Astrocyte of the cerebellum (primary cell): ENCODE measurements at places on chromosomes 11 and 22.
A peak's percentile ranks its signal among the peaks of the same experiment; 100 is the strongest.

DNA sequence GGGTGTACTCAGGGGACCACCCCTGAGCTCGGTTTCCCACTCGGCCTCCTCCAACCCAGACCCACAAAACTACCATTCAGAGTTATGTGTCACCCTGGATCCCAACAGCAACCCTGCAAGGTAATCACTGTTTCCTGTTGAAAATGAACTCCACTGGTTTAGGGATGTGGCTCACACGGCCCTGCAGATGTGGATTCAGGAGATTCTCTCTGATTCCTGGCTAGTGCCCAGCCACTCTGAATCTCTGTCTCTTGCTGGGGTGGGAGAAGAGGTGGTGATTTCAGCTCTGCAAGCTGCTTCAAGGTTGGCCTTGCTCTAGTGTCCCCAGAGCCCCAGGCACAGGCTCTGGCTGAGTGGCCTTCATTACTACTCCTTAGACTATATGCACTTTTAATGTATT is 1231.6 kb downstream of the TBC1D22A start:
- DNase-seq: no peak

GRCh38 chr11:117191680-117192400 is 7.3 kb upstream of the TAGLN start:
- DNase-seq: no peak

GRCh38 chr11:118565051-118565450 is 680 bp downstream of the IFT46 start:
- no peak for DNase-seq

- DNase-seq: no peak
Measured at GRCh38 chr22:46862418-46863324, 100.2 kb downstream of the TBC1D22A start.

GRCh38 chr11:102111787-102112508 is 1.7 kb downstream of the YAP1 start:
- peak; percentile 59 for DNase-seq

DNA sequence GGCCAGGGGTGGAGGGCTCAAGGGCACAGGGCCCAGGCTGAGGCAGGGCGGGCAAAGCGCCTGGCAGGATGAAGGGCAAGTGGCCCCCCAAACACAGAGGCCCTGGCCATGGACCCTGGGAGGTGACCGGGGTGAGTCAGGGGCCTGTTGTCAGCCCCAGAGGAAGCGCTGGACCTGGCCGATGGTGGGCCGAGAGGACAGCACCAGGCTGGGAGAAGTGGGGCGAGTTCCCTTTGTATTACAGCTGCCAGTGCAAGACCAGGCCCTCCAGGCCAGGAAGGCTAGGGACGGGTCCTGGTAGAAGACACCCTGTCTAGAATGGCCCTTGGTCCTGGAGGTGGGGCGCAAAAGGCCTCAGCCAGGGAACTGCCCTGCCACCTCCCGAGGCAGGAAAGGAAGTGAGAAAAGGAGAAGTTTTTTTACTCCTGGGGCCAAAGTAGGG is 12.8 kb downstream of the CXCR5 start:
- DNase-seq: no peak

DNA sequence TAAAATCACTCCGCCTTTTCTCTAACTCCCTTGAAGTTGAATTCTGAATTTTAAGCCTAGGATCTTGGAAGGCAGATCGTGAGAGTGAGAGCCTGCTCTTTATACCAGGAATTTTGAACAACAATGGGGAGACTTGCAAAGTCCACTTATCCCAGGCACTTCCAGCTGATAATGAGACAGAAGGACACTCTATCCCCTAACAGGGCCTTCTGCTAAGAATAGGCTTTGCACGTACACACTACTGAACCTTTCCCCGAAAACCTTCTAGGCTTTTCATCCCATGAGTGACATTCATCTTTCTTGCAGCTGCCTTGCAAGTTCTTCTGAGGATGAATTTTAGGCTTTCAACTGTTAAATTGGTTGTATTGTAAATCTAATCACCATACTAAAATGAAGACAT is 44.0 kb upstream of the WT1 start:
- no peak for DNase-seq

DNA sequence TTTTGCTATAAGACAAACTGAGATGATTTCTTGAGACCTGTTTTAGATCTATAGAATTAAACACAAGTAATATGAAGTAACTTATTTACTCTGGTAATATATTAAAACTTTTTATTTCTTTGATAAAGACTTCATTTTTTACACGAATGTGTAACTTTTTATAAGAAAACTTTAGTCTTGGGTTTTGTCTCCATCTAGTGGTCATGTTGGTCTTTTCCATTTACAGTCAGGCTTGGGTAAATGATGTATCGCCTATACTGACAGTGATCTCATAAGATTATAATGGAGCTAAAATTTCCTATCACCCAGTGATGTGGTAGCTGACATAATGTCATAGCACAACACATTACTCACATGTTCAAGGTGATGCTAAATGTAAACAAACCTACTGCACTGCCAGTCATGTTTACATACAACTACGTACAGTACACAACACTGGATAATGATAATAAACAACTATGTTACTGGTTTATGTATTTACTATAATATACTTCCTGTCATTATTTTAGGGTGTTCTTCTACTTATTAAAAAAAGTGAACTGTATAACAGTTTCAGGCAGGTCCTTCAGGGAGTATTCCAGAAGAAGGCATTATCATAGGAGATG is 7.5 kb upstream of the C11orf97 start:
- DNase-seq: peak; percentile 62

GRCh38 chr11:61124574-61125309 is 22.5 kb downstream of the CD5 start:
- DNase-seq: no peak

- DNase-seq: no peak
Measured at GRCh38 chr11:68950270-68950669, 30.5 kb downstream of the MRGPRD start.

DNA sequence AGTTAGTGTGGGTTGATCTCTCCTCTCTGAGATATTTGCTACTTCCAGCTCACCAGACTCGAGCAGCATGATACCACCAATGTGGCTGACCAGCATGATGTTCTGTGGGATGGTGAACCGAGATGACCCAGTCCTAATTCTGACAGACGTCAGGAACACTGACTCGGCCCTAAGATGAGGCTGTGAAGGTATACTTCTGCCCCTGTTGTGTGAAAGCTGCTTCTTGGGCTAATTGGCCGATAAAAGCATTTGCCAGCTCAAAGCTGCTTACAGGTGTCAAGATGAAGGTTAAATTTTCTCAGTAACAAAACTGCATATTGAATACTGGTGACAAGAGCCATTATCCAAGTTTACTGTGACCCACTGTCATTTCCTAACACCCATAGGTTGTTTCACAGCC is 151.4 kb downstream of the BRD1 start:
- DNase-seq: no peak

- DNase-seq: no peak
Measured at GRCh38 chr11:71937826-71938225, 9.0 kb downstream of the RNF121 start.
